ENCODE measurements at places on chromosomes 4 and X.

DNA sequence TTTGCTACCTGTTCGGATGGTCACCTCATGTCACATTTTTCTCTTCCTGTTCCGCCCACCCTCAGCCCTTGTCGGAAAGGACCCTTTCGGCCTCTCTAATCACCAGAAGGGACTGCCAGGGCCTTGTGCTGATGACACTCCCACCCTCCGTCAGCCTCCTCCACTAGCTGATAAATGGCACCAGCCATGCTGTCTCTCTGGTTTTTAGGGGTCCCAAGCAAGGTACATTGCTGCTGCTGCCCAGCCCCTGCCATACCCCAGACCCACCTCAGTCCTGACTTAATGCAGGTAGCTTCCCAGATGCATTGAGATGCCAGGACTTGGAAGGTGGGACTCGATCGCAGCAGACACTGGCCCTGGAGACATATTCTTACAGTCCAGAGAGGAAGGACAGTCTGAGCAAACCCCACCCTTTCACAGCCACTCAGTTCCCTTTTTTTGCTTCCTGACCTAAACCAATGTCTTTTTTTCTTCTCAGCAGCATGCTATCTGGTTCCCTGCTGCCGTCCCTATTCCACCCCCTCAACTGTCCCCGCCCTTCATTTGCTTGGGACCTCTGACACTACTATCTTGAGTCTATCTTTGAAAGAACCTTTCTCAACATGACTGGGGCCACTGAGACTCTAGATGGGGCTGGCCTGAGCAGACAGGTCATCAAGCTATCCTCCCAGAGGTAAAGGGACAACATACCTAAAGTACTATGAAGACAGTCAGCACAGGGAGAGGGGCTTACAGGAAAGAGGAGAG, at the start of gene BTK:
Gene BTK (minus strand): TSS at position 397 of the 747 bp plus-strand sequence. CDS start 10,907 bp downstream, outside the sequence.
- H3K4me3 ChIP-seq: peak within 1 kb of the TSS; percentile 92
- peak within 1 kb of the TSS; percentile 95 for H3K27ac ChIP-seq
- DNase-seq: peak; percentile 67
- no peaks in the 10 kb centered on the region for H3K27me3 ChIP-seq

GRCh38 chr4:112916868-112917267, 132.6 kb upstream of the ANK2 start:
- H3K4me1 ChIP-seq: no peaks in the 10 kb centered on the region
- no peak overlapping the region for H3K4me3 ChIP-seq
- DNase-seq: no peak
- no peak overlapping the region for H3K27ac ChIP-seq
- H3K36me3 ChIP-seq: no peaks in the 10 kb centered on the region

DNA sequence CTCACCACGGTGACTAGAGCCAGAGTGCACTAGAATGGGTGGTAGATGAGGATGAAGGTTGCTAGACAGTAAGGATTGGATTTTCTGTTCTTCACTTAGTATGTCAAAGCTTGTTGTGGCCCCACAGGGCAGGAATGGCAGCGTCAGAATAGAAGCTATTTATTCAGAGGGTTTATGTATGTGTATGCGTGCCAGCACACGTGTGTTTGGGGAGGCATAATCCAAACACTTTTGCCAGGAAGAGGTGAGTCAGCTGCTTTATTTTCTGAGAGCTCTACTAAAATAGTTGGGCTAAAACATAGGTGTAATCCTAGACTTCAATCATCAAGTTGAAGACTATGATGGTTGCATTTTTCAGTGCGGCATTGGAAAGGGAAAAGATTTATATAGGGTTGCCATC, 1.2 kb upstream of the MAGEE2 start:
- no peak for DNase-seq
- H3K4me1 ChIP-seq: peaks cover 3% of the 10 kb centered on the region
- H3K27ac ChIP-seq: no peak overlapping the region
- H3K4me3 ChIP-seq: no peak overlapping the region
- H3K36me3 ChIP-seq: no peaks in the 10 kb centered on the region

GRCh38 chr4:6316461-6317003, 46.9 kb downstream of the WFS1 start:
- H3K27me3 ChIP-seq: peaks cover 40% of the 10 kb centered on the region
- H3K36me3 ChIP-seq: no peaks in the 10 kb centered on the region
- no peaks in the 10 kb centered on the region for H3K4me1 ChIP-seq
- H3K4me3 ChIP-seq: no peak overlapping the region
- no peak for DNase-seq

GRCh38 chrX:16208601-16209000, 41.3 kb downstream of the MAGEB17 start:
- no peak overlapping the region for H3K4me3 ChIP-seq
- H3K27ac ChIP-seq: no peak overlapping the region
- no peak for DNase-seq
- H3K4me1 ChIP-seq: no peaks in the 10 kb centered on the region
- H3K36me3 ChIP-seq: no peaks in the 10 kb centered on the region

- H3K27ac ChIP-seq: no peak overlapping the region
- DNase-seq: no peak
- no peaks in the 10 kb centered on the region for H3K27me3 ChIP-seq
- H3K4me1 ChIP-seq: no peaks in the 10 kb centered on the region
Measured at GRCh38 chrX:102860235-102860634, 76.8 kb upstream of the RAB40AL start.

- H3K27me3 ChIP-seq: no peaks in the 10 kb centered on the region
- no peak overlapping the region for H3K4me3 ChIP-seq
- no peak for DNase-seq
- no peak overlapping the region for H3K27ac ChIP-seq
- H3K4me1 ChIP-seq: no peaks in the 10 kb centered on the region
- H3K36me3 ChIP-seq: no peaks in the 10 kb centered on the region
Measured at GRCh38 chr4:54954656-54955388, 170.6 kb downstream of the KDR start.

GRCh38 chr4:152100379-152101201, 339.8 kb upstream of the GATB start:
- peak overlapping the region; percentile 46 for H3K4me3 ChIP-seq
- peak overlapping the region; percentile 70 for H3K27ac ChIP-seq

GRCh38 chr4:6031846-6032245, 13.6 kb upstream of the C4orf50 start:
- no peak overlapping the region for H3K27ac ChIP-seq
- no peak for DNase-seq
- peaks cover 6% of the 10 kb centered on the region for H3K27me3 ChIP-seq
- H3K36me3 ChIP-seq: no peaks in the 10 kb centered on the region

DNA sequence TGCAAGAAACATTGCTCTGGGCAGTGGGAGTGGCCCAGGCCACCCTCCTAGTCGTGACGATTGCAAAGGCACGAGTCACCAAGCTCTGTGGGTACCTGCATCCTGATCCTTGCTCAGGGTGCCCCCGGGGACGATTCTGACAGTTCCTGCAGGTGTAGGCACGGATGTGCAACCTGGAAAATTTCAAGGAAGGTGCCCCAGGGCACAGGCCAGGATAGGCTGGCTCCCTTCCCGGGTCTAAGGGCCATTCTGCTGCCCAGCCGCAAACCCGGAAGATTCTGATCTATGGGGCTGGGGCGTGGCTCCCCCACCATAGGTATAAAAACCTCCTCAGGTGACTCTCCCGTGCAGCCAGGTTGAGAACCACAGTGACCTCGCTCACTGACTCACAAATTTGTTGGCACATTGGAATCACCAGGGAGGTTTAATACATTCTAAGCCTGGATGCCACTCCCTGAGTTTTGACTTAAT, 228.5 kb downstream of the PTTG2 start:
- no peak overlapping the region for H3K4me3 ChIP-seq
- peaks cover 7% of the 10 kb centered on the region for H3K27me3 ChIP-seq
- H3K4me1 ChIP-seq: no peaks in the 10 kb centered on the region
- no peak overlapping the region for H3K27ac ChIP-seq

GRCh38 chrX:130172127-130172845, 524 bp downstream of the RAB33A start:
- H3K36me3 ChIP-seq: no peaks in the 10 kb centered on the region
- no peaks in the 10 kb centered on the region for H3K27me3 ChIP-seq
- peak overlapping the region; percentile 93 for H3K4me3 ChIP-seq

DNA sequence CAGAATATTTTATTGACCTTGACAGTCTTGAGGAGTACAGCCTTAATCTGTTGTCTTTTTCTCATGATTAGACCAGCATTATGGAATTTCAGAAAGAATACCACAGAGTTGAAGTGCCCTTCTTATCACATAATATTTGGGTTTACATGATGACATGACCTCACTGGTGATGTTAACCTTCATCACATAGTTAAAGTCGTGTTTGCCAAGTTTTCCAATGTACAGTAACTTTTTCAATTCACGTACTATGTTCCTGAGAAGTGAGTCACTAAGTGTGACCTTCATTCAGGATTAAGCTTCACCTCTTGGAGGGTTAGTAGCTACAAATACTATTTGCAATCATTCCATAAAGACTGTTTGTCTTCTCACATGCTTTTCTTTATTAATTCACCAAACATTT, 52.1 kb downstream of the RAB40A start:
- H3K27me3 ChIP-seq: peaks cover 11% of the 10 kb centered on the region
- H3K27ac ChIP-seq: no peak overlapping the region
- DNase-seq: no peak
- H3K4me3 ChIP-seq: no peak overlapping the region
- no peaks in the 10 kb centered on the region for H3K36me3 ChIP-seq
- H3K4me1 ChIP-seq: peaks cover 2% of the 10 kb centered on the region

GRCh38 chrX:124530803-124531202, 184.4 kb downstream of the SH2D1A start:
- no peak overlapping the region for H3K27ac ChIP-seq
- H3K27me3 ChIP-seq: no peaks in the 10 kb centered on the region
- H3K4me1 ChIP-seq: no peaks in the 10 kb centered on the region
- no peak overlapping the region for H3K4me3 ChIP-seq
- DNase-seq: no peak

- no peak for DNase-seq
- peaks cover 12% of the 10 kb centered on the region for H3K4me1 ChIP-seq
- no peaks in the 10 kb centered on the region for H3K27me3 ChIP-seq
- H3K36me3 ChIP-seq: peaks cover 15% of the 10 kb centered on the region
- H3K27ac ChIP-seq: peak overlapping the region; percentile 98
Measured at GRCh38 chr4:17577665-17578481, 875 bp downstream of the LAP3 start.

- no peaks in the 10 kb centered on the region for H3K27me3 ChIP-seq
- H3K36me3 ChIP-seq: no peaks in the 10 kb centered on the region
- H3K27ac ChIP-seq: no peak overlapping the region
- no peaks in the 10 kb centered on the region for H3K4me1 ChIP-seq
- H3K4me3 ChIP-seq: no peak overlapping the region
Measured at GRCh38 chrX:144637731-144638130, 609.6 kb upstream of the SPANXN1 start.

GRCh38 chrX:16137416-16138107, 14.2 kb downstream of the GRPR start:
- H3K27me3 ChIP-seq: peaks cover 30% of the 10 kb centered on the region
- H3K36me3 ChIP-seq: no peaks in the 10 kb centered on the region
- DNase-seq: no peak
- H3K4me3 ChIP-seq: no peak overlapping the region
- H3K27ac ChIP-seq: no peak overlapping the region

GRCh38 chrX:23879380-23880090, 28.2 kb downstream of the APOO start:
- H3K4me1 ChIP-seq: peaks cover 5% of the 10 kb centered on the region
- no peak overlapping the region for H3K27ac ChIP-seq
- H3K4me3 ChIP-seq: no peak overlapping the region
- H3K36me3 ChIP-seq: no peaks in the 10 kb centered on the region
- no peaks in the 10 kb centered on the region for H3K27me3 ChIP-seq

DNA sequence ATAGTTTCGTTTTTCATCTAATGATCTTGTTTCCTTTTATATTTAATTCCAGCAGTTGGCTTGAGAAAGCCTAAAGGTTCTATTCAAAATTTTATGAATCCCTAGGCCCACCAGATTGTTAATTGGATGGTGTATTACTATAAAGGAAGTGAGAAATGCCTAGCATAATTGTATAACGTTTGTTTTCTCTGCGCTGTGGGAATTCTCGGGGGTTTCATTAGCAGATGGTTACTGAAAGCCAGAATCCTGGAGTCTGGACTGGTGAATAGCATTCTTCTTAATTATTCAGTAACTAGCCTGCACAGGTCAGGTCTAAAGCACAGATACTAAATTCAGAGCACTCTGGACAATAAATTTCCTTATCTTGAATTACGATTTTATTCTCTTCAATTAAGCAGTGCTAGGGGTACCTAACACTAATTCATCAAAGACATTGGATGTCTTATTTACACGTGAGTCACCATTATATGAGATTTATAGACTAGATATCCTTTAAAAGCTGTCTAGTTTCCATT, 459.4 kb downstream of the DTHD1 start:
- H3K4me1 ChIP-seq: no peaks in the 10 kb centered on the region
- H3K36me3 ChIP-seq: no peaks in the 10 kb centered on the region
- no peak overlapping the region for H3K27ac ChIP-seq
- no peak for DNase-seq
- H3K4me3 ChIP-seq: no peak overlapping the region
- H3K27me3 ChIP-seq: no peaks in the 10 kb centered on the region

DNA sequence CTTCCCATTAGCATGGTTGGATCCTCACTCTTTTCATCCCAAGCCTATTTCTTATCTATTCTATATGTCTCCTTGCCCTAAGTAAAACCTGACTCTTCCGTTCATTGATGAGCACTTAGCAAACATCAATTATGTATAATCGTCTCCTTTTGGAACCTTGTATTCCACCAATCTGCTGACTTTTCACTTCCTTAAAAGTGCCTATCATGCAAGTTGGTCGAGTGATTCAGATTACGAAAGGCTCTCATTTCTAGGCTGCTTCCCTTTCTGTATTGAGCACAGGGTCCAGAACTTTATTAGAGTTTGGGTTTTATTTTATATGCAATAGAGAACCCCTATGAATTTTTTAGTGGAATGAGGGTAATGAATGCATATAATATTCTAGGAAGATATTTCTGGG, 27.1 kb upstream of the ALB start:
- no peaks in the 10 kb centered on the region for H3K27me3 ChIP-seq
- no peak overlapping the region for H3K4me3 ChIP-seq
- no peak overlapping the region for H3K27ac ChIP-seq
- no peaks in the 10 kb centered on the region for H3K4me1 ChIP-seq
